Activated T-cell treated with anti-CD3 and anti-CD28 coated beads for 24 hours (primary cell): ENCODE measurements at places on chromosomes 5 and 9.

- DNase-seq, result peak; percentile 27
These were observed 57.2 kb downstream of the COL5A1 start for GRCh38 chr9:134698587-134699342.

DNA sequence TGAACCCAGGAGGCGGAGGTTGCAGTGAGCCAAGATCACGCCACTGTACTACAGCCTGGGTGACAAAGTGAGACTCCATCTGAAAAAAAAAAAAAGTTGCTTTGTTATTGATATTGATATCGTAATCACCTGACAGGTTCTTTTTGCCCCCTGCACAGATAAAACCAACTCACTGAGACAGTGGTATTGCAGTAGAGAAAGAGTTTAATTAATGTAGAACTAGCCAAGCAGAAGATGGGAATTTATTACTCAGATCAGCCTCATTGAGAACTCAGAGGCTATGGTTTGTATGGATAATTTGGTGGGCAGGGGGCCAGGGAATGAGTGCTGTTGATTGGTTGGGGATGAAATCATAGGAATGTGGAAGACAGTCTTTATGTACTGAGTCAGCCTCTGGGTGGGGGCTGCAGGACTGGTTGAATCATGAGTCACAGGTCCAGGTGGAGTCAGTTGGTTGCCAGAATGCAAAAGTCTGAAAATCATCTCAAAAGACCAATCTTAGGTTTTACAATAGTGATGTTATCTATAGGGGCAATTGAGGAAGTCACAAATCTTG lies 35.8 kb upstream of the MEGF10 start:
- no peak for DNase-seq

GRCh38 chr5:149381986-149382338 lies 2.9 kb upstream of the IL17B start:
- DNase-seq, result peak; percentile 64

GRCh38 chr5:105882956-105883481 lies 1787.7 kb downstream of the EFNA5 start:
- DNase-seq, result no peak

DNA sequence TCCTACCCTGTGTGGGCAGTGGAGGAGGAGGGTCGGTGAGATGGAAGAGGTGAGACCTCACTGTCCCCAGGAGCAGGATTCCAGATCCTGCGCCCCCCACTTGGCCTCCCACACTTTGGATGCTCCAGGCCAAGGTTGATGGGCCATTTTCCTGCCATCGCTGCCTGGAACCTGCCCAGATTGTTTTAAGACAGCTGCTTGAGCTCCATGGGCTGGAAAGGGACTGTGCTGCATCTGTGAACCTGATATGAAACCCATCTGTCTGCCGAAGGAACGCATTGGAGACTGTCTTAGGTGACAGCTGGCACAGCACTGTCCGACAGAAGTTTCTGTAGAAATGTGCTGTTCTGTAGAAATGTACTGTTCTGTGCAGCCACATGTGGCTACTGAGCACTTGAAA lies 72.7 kb upstream of the SLC25A48 start:
- no peak for DNase-seq

DNA sequence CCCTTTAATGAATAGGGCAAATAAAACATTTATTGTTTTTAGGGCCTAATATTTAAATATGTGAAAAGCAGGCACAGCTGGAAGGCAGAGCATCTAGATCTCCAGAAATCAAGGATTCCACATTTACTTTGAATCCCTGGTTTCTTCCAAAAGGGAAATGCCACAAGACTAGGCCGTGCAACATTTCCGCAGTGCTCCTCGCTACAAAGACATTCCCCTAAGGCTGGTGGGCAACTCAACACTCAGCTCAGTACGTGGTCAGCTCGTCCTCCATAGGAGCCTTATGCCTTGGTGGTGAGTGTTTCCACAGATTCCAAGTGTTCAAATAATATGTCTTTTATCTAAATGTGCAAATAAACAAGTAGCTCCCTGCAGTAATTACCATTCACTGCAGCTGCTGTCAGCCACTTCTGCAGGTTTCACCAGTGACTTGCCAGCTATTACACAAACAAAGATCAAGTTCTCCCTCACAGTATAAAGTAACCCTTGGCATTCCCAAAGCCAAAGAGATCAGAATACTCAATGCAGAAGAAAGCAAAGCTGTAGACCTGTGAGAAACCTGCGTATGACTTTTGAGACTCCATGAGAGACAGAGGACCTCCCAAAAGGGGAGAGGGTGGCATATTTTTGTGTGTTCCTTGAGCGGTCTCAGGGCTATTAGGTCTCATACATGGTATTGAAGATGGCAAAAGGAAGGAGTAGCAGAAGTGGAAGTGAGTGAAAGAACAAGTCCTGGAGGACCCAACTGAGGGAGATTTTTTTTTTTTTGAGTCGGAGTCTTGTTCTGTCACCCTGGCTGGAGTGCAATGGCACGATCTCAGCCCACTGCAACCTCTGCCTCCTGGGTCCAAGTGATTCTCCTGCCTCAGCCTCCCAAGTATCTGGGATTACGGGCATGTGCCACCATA lies 38.0 kb upstream of the TENT2 start:
- no peak for DNase-seq

DNA sequence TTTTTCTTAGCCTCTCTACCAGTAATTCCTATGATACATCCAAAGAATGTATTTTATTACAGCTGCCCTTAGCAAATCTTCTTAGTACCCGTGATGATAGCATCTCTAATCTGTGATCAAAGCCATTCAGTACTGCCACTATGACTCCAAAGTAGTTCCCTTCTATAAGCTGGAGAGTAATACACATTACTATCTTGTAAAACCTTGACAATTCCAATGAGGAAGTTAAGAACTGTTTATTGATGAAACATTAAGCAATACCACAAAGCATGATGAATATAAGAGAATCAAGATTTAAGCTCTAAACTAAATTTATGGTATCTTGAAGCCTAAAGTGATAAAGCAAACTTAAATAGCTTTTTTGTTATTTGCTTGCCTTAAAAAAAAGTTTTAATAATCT lies 86.1 kb downstream of the SMIM23 start:
- DNase-seq, result no peak

- no peak for DNase-seq
These were observed 404.8 kb downstream of the TLR4 start for GRCh38 chr9:118108971-118109370.

DNA sequence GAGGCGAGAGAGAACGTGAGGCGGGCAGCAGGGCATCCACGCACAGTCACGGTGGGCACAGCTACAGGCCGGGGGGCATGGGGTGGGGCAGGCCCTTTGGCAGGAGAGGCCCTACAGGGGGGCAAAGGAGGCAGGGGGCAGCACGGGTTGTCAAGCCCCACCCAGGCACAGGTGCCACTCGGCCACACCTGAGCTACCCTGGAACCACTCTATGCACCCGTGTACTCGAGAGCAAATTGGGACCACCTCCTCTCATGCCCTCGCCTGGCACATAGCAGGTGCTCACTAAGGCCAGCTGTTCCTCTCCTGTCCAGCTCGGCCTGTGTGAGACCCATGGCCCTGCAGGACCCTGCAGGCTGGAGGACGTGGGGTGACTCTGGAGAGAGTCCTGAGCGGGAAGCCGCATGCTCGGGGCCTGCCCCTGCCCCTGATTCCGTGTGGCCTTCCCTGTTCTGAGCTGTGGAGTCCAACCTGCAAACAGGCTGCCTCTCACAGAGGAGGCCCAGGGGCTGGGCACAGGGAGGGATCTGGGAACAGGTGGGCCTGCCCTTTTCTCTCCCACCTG lies 31.4 kb upstream of the SARDH start:
- DNase-seq, result no peak

GRCh38 chr5:1874348-1874747 lies 8.4 kb downstream of the IRX4 start:
- no peak for DNase-seq

DNA sequence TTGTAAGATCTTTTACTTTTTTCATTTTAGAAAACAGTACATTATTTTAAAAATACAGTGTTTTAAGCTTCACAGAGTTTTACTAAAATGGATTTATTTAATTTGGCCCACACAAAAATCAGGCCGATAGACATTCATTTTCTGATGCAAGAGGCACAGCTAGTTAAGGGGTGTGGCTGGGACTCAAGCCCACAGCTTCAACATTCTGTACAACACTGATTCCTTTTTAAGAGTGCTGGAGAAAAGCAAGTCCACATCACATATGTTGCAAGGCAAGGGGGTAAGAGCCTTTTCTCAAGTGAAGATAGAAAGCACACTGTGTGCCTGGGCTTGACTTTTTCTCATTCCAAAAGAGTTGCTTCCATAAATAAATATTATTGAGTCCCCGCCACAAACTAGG lies 195.9 kb downstream of the RFK start:
- DNase-seq, result no peak

- DNase-seq, result no peak
These were observed 35.3 kb downstream of the NDFIP1 start for GRCh38 chr5:142143878-142144277.

DNA sequence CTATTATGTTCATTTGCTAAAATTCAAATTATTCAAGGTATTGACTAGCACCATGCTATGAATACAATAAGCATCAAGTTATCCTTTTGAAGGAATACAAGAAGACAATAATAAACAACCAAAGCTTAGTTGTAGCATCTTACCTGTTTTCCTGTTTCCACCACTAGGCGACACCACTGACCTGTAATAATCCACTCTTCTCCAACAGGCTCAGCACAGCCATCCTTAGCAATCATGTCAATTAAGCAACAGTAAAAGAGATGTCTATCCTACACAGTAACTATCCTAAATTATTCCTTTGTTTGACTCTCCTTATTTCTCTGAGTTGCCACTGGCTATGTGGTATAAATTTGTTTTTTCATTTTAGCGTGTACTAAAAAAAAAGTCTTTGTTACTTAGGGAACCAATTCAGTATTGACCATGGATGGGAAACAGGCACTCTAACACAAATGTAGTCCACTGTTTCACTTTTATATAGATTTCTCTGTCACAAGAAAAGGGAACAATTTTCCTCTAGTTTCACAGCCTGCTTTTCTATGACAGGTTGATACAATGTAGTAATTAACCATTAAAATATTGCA lies 46.2 kb downstream of the PCA3 start:
- peak; percentile 0 for DNase-seq

DNA sequence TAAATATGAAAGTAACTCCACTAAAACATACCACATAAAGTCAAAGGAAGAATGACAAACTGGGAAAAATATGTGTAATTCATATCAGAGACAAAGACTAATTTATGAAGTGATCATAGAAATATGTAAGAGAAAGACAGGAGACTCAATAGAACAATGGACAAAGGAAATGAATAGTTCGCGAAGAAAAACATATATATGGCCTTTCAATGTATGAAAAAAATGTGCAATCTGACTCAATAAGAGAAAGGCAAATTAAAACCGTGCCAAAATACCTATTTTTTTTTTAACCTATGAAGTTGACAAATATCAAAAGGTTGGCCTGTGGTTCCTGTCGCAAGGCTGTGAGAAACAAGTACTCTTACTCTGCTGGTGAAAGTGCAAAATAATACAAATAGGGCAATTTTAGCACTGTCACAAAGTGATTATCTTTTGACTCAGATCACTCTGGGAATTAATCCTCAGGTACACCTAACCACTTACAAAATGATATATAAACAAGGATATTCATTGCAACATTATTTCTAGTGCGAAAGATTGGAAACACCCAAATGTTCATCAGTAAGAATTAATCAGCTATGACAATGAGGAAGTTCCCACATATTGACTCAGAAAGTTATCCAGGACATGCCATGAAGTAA lies 3.7 kb downstream of the C9 start:
- no peak for DNase-seq

DNA sequence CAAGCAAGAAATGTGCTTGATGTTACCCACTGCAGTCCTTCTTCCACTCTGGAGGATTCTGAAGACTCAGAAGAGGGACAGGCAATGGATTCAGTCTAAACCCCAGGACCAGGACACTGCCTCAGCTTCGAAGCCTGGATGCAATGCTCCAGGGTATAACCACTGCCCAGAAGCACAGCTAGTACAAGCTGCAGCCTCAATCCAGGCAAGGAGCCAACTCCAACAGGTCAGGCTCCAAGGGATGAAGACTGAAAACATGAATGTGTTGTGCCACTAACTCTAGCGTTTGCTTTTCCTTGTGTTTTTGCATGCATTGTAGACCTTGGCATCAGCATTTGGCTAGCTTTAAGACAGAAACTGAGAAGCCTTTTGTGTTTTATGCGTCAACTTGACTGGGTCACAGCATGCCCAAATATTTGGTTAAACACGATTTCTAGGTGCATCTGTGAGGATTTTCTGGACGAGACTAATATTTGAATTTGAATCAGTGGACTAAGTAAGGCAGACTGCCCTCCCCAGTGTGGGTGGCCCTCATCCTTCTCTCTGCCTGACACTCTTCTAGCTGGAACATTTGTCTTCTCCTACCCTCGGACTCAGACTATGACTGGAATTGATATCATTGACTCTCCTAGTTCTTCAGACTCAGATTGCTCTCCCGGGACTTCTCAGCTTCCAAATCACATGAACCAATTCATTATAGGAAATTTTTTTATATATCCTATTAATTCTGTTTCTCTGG lies 20.5 kb upstream of the GPX3 start:
- no peak for DNase-seq

DNA sequence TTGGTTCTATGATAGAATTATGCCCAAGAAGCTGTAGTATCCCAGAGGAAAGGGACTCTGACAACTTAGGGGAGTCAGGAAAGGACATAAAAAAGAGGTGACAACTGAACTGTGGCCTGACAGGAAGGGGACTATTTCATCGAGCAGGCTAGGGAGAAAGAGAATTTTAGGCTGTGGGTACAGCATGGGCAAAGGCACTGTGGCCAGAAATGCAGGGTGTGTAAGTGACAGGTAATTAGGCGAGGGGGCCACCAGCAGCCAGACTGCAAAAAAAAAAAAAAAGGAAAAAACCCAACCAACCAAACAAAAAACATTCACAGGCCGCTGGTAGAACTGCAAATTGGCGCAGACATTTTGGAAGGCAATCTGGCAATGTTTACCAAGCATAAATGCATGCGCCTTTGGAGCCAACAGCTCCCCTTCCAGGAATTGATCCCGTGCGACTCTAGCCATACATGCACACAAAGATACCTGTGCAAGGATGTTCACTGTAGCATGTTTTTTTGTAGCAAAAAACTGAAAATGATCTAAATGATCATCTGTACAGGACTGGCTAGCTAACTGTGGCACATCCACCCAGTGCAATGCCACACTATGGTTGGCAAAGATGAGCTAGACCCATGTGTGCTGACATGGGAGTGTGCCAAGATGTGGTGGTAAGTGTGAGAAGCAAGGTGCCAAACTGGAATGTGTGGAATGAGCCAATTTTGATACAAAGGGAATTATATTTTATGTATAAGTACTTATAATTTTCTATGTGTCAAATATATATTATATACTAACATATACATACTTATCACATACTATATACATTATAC lies 1.1 kb downstream of the EIF4E1B start:
- DNase-seq, result no peak
